ENCODE measurements at places on chromosomes 16 and 17. TPM values are rescaled to one million over a fixed set of nuclear protein-coding genes. Genes with fewer than 3 reads are reported as not detected.

The KRTAP9-1 gene
- total RNA-seq: not detected

The TAT gene
- not detected for total RNA-seq

The LRRC37A gene
- 1.5 TPM for total RNA-seq

The YBX2 gene
- total RNA-seq: under 0.01 TPM

The FOXF1 gene
- total RNA-seq: 0.33 TPM

The NPLOC4 gene
- total RNA-seq: 57.2 TPM

The BOLA2B gene
- total RNA-seq: 13.4 TPM

The KRT20 gene
- total RNA-seq: not detected

The SCGB1C2 gene
- total RNA-seq: not detected

The CD7 gene
- under 0.01 TPM for total RNA-seq

The FBXW10 gene
- under 0.01 TPM for total RNA-seq
